ENCODE measurements at places on chromosomes 3 and 15. TPM values are rescaled to one million over a fixed set of nuclear protein-coding genes. Genes with fewer than 3 reads are reported as not detected.

DNA sequence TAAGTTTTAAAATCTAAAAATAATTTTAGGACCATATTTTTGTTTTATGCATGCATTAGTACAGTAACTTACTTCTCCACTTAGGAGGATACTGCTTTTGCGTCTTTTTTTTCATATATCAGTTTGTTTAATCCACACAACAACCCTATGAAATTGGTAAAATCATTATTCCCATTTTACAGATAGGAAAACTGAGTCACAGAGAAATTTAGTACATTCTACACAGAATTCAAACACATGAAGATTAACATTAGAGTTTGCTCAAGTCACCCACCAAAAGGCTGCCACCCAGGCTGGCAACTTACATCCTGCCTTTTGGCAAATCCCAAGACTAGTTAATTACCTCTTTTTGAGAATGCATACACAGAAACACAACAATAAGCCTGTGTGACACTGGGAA is 28.7 kb downstream of the TNIK start:
- no peak for DNase-seq
- no peaks in the 10 kb centered on the region for H3K27me3 ChIP-seq
- H3K4me3 ChIP-seq: no peak overlapping the region
- no peaks in the 10 kb centered on the region for H3K4me1 ChIP-seq

DNA sequence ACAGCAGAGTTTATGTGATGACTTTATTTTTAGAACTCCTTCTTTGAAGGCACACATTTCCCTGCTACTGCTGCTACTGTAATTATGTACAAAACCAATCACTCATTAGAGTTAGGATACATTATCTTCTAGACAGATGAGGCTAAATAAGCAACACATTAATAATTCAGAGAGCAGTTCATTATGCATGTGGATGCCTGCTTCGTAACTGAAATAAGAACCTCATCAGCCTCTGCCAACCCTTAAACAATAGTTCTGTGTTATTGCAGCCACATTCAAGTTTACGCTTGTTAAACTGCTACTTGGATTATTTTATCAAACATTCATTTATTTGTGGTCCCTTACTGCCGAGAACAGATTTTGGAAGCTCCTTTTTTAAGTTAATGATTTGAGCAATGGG is 52.5 kb upstream of the C15orf61 start:
- no peak overlapping the region for H3K27ac ChIP-seq
- H3K4me3 ChIP-seq: no peak overlapping the region
- H3K27me3 ChIP-seq: no peaks in the 10 kb centered on the region

ATOSA gene
- 77.9 TPM for total RNA-seq

ANKRD63 gene
- total RNA-seq: not detected

GRCh38 chr3:137709011-137709601 is 55.0 kb upstream of the SOX14 start:
- H3K4me3 ChIP-seq: no peak overlapping the region
- no peak overlapping the region for H3K27ac ChIP-seq
- H3K27me3 ChIP-seq: no peaks in the 10 kb centered on the region
- no peaks in the 10 kb centered on the region for H3K36me3 ChIP-seq
- no peaks in the 10 kb centered on the region for H3K4me1 ChIP-seq

ARHGEF26 gene
- total RNA-seq: 27.5 TPM

- H3K27ac ChIP-seq: no peak overlapping the region
- no peaks in the 10 kb centered on the region for H3K36me3 ChIP-seq
- no peak for DNase-seq
Measured at GRCh38 chr15:95087253-95087609, 855.9 kb downstream of the MCTP2 start.

- no peak overlapping the region for H3K27ac ChIP-seq
- H3K4me3 ChIP-seq: no peak overlapping the region
- no peaks in the 10 kb centered on the region for H3K36me3 ChIP-seq
- DNase-seq: no peak
Measured at GRCh38 chr3:69288161-69288895, 97.6 kb downstream of the FRMD4B start.

Data from Peyer's patch (tissue), 4 donors.